ENCODE measurements at places on chromosomes 1 and 21.
A peak's percentile ranks its signal among the peaks of the same experiment; 100 is the strongest.

DNA sequence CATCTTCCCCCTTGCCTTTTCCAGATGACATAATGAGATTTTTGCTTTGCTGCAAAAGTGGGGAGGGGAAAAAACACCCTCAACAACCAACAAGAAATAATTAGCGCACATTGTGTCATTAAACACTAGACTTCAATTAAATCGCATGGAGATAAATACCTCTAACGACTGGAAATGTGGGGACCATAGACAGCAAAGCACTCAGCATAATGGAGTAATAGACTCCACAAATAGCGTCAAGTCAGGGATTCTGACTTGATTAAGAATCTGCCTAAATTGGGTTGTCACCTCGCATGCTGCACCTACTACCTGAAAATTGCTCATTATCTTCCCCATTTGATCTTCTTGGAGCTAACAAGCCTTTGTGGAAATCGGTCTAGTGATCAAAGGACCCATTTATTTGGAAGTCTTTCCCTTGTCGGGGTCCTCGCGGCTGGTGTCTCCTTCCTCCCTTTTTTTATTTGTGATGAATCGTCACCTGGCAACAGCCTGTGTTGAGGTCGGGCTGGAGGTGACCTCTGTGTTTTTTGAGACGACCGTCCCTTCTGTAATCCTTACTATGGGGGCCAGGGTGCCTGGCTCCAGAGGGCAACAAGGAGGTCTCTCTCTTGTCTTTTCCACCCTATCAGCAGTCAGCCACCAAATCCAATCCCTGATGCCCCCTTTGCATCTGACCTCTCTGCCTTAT, 75.3 kb upstream of the IGSF21 start:
- DNase-seq, result no peak

GRCh38 chr1:150970808-150971582, 3.6 kb downstream of the CERS2 start:
- DNase-seq, result peak; percentile 52

DNA sequence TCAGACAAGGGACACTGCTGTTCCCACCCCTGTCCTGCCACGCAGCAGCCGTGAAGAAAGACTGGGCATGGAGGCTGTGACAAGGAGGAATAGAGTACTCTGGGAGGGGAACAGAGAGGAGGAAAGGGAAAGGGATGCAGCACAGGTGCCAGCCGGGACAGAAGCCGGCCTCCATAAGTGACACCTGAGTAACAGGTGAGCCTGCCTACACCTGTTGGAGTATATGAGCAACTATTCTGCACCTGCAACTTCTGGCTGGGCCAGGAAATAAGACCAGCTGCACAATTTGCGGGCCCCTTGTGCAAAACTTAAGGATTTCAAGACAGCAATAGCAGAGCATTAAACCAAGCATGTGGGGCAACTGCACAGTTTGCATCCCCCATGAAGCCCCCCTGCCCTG, 72.5 kb upstream of the GOLT1A start:
- DNase-seq, result no peak

DNA sequence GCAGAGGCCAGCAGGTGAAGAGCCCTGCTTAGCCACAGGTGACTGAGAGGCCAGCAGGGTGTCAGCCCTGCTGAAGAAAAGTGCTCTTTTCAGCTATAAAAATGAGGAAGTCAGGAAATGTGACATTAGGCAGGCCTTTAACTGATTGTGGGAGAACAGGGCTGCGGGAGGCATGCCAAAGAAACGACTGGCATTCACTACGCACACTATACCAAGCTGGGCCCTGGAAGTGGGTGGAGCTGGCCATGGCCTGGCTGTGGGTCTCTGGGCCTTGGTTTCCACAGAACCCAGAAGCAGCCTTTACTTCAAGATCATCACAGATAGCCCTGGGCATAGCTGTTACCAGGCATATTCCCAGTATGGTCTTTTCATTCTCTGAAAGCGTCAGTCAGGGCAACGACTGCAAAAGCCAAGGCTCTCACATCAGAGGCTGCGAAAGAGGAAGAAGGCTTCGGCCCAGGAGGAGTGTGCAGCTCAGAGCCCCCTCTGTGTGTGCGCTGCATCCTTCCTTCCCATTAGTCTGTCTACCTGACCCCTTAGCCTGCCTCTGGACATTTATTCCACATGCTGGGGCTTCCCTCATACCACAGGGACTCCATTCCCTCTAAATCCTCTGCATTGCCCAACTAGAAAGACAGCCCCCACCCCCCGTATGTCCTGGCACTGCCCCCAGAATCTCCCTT, 14.3 kb downstream of the SLC2A1 start:
- DNase-seq, result no peak

- peak; percentile 14 for DNase-seq
Measured at GRCh38 chr1:210394281-210394821, 65.6 kb downstream of the HHAT start.

DNA sequence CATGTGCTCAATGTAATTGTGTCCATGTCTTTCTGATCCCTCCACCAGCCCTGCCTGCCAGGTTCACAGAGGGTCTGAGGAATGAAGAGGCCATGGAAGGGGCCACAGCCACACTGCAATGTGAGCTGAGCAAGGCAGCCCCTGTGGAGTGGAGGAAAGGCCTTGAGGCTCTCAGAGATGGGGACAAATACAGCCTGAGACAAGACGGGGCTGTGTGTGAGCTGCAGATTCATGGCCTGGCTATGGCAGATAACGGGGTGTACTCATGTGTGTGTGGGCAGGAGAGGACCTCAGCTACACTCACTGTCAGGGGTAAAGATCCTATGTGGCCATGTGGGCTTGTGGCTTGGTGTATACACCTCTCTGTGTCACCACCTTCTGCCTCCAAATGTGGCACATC, 91.4 kb downstream of the OBSCN start:
- DNase-seq, result no peak

GRCh38 chr1:119435052-119435451, 20.1 kb downstream of the HSD3B2 start:
- no peak for DNase-seq

DNA sequence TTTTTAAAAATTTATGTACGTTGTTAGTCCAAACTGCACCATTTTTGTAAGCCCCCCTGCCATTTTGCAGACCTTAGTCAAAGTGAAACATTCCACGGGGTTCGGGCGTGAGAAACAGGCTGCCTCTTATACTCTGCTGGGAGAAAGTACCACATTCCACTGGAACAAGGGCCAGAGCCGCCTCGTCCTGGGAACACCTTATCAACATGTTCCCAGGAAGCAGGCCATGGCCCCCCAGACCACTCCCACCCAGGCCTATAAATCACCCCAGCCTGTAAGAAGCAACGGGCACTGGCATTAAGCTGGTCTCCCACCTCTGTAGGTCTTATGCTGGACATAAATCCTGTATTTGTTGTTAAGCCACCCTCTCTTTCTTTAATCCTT, 854 bp upstream of the ZRANB2 start:
- DNase-seq, result no peak

DNA sequence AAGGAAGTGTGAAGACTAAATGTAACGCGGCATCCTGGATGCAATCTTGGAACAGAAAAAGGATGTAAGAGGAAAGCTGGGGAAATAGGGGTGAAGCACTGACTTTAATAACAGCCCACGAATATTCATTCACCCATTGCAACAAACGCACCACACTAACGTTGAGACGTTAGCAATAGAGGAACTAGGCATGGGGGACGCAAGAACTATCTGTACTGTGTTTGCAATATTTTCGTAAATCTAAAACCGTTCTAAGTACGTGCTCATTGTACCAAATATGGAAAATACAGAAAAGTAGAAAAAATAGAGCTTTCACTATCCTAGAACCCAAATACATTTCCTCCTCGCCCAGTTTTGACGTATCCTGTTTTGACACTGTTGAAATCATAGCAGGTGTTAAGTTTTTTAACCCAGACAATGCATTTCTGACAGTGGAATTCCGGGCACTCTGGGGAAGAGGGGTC, 3.9 kb downstream of the LAPTM5 start:
- DNase-seq, result no peak

DNA sequence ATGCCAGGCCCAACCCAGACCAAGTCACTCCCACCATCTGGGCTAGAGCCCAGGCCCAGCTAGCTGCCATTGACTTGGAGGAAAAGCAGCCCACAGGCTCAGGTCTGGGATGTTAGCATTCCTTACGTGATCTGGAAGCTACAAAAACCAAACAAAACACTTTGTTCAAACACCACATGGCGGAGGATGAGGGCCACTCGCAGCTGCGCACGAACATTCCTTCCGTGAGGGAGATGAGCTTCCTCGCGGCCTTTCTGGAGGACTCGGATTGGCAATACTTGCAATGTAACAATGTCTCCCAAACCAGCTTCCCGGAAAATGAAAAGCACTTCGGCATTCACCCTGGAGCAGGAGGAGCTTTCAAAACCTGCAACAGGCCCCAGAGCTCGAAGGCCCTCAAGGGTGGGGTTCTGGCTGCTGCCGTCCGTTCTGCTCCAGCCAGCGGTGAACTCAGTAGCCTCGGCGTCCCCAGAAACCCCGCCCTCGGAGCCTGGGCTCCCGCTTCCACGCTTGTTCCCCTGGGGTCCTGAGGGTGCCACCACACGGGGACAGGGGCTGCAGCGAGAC, 40.5 kb downstream of the COL6A1 start:
- DNase-seq, result peak; percentile 69

All from fibroblast of the aortic adventitia (primary cell).